ENCODE measurements at places on chromosomes 4 and X. TPM values are rescaled to one million over a fixed set of nuclear protein-coding genes. Genes with fewer than 3 reads are reported as not detected.
A peak's percentile ranks its signal among the peaks of the same experiment; 100 is the strongest.

AKAP14 gene
- not detected for total RNA-seq

GLRA3 gene
- not detected for total RNA-seq

SPP1 gene
- 1.3 TPM for total RNA-seq

MAGEA6 gene
- total RNA-seq: not detected

ARHGAP24 gene
- 1.0 TPM for total RNA-seq

TMEM31 gene
- not detected for total RNA-seq

LAMTOR3 gene
- total RNA-seq: 32.5 TPM

MCF2 gene
- 0.17 TPM for total RNA-seq

DNA sequence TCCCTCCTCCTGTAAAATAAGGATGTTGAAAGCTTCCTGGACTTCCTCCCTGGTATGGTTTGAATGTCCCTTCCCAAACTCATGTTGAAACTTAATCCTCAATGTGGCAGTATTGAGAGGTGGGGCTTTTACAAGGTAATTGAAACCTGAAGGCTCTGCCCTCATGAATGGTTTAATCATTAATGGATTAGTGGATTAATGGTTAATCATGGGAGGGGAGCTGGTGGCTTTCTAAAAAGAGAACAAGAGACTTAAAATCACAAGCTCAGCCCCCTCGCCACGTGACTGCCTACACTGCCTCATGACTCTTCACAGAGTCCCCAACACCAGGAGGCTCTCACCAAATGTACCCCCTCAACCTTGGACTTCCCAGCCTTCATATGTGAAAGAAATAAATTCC lies 124.6 kb upstream of the ANXA3 start:
- no peak for DNase-seq

DNA sequence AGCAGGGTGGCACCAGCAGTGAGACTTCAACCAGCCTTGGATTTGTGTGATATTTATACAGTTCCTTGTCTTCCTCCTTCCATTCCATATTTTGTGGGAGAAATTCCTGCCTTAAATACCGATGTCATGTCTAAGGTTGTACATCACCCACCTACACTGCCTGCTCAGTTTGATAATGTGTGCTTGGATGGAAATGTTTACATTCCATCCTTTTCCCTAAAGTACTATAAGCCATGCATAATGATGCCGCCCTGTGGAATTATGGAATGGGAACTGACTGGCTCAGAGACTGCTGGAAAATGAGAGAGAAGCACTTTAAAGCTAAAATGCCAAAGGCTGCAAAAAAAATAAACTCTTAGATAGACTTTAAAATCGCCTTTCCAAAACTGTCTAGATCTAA lies 11.3 kb upstream of the GLUD2 start:
- no peak for DNase-seq

DNA sequence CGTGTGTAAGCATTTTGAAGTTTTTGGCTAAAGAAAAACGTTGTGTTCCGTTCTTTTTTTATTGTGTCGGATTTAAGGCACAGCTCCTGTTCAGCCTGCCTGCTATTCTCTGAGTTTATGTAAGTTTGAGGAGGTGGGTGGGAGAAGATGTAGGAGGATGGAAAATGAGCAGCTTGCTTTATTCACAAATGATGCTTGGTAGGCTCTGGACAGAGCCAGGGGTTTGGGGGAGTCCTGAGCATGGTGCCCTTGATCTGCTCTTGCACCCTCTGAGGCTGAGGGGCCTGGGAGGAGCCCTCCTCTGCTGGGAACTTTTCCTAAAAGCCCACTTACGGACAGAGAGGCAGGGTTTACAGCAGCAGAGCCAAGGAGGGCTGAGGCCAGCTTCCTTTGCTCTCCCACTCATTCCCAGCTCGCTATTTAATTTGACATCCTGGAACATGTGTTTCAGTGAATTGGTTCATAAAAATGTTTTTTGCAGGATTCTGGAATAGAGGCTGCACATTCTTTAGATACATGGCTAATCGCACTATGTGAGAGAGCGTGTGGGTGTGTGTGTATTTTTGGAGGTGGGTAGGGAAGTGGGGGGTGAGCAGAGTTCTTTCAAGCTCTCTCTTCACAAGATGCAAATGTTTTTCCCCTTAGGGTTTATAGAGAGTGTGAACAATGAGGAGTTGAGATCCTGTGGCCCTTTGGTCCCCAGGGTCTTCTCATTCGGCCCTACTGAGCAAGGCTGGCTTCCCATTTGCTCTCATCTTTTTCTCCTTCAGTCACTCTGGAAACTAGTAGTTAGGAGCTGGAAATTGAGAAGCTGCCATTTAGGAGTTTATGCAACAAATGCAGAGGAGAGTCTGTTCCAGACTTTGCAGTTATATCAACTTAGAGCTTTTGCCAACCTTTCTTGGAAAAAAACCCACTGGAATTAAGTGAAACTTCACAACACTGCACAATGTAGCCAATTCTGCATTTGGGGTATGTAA lies 32.1 kb downstream of the TMEM131L start:
- DNase-seq: no peak

DNA sequence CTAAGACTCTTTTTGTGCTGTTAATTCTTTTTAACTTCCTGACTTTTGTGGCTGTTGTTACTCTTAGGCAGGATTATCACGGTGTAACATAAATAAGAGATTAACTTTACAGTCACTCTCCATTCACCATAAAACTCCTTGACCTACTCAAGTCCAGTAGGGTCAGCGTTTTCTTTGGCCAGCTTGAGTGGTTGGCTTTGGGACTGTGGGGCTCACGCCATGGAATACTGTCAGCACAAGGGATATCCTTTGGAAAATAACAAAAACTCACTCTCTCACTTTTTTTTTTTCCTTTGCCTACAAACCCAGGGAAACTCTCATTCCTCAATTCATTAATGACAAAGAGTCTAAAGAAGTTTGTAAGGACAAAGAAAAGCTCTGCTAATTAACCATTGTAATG lies 89.4 kb upstream of the TLL1 start:
- no peak for DNase-seq

GRCh38 chrX:54089191-54089590 lies 44.9 kb upstream of the PHF8 start:
- DNase-seq: no peak

DNA sequence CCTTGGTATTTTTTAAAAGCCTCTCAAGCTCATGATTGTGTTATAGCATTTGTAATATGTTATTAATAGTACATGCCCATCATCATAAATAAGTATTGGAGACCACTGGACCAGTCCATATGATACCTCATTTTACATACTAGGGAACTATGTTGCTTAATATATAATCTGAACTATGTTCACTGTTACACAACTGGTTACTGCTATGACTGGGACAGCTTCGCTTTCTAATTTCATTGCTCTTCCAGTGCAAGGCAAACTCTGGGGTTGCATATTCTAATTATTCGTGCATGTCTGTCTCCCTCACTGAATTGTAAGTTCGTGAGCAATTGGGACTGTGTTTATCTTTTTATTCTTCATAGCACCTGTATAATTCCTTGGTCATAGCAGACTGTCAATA lies 330.5 kb downstream of the RAPGEF2 start:
- DNase-seq: no peak

- DNase-seq: no peak
These were observed 3.2 kb upstream of the KLF3 start for GRCh38 chr4:38660838-38661237.

DNA sequence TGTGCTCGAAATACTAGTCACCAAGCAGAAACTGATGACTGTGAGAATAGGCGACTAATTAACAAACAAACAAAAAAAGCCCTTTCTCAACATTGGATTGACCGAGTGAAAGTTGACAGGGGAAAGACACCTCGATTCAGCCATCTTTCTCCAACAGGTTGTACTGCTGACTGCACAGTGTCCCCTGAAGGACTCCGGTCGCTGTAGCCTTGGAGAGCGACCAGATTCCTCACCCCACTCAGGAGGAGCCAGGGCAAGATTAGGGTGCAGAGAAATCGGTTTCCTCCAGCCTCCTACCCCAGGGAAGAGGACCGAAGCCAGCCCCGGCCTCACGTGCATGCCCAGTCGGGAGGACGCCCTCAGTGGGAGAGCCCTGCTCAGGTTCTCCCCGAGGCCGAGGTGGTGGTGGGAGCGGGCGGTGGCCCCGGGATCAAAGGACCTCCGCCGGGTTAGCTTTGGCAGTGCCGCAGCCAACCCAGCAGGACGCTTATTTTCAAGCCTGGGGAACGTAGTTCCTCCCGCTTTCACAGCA lies 1.1 kb upstream of the RAP1GDS1 start:
- DNase-seq: no peak

DNA sequence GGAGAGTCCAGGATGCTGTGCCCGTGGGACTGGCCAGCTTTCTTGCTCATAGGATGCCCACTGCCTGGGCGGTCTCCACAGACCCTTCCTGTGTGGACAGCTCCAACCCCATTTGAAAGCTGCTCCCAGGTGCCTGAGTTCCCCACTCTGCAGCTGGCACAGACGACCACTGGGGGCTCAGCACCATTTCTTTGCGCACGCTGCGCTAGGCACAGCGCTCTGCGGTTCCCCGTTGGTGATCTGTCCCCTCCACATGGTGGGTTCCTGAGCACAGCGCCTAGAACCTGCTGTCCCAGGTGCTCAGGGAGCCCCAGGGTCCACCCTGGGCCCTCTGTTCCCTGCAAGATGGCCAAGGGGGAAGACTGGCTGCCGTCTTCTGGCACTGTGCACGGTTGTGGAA lies 45.4 kb upstream of the AFAP1 start:
- no peak for DNase-seq

DNA sequence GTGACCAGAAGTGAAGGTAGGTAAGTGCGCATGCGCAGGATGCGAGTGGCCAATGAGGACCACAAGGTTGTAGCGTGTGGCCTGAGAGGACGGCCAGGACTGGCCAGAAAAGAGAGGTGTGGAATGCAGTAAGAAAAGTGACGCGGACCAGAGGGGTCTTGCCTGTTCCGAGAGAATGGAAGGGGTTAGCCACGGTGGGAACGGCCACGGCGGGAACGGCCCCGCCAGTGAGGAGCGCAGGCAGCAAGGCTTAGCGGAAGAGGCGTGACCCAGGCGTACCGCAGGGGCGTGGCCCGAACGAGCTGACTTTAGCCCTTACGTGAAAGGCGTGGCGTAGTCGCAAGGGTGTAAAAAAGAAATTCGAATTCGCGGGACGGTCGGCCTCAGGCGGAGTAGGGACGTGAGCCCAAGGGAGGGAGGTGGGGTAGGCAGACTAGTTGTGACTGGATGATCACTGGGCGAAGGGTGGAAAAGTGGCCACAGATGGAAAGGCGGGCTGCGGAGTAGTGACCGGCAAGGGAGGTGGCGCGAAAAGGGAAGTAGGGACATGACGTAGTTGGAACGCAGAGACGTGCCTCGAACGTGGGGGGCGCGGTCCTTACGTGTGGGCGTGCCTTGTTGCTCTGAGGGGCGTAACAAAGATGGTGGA lies 10.4 kb upstream of the CLTRN start:
- peak; percentile 97 for DNase-seq

DNA sequence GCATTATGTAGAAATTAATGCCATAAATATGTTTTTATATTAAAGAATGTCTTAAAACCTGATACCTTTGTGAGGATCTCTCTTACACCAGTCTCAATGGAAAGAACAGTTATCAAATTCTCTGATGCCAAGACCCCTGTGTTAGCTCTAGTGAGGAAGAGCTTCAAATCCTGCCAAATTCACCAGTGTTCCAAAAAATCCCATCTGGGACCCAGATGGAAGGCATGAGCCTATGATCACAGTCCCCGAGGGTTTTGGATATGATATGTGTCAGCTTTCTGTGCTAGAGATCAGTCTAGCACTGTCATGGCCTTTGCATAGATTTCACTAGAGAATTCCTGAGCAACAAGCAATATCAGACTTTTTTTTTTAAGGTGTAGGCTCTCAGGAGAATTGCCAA lies 412.1 kb downstream of the UBE2NL start:
- DNase-seq: no peak

- DNase-seq: no peak
These were observed 3.1 kb upstream of the ZFX start for GRCh38 chrX:24146283-24146949.

DNA sequence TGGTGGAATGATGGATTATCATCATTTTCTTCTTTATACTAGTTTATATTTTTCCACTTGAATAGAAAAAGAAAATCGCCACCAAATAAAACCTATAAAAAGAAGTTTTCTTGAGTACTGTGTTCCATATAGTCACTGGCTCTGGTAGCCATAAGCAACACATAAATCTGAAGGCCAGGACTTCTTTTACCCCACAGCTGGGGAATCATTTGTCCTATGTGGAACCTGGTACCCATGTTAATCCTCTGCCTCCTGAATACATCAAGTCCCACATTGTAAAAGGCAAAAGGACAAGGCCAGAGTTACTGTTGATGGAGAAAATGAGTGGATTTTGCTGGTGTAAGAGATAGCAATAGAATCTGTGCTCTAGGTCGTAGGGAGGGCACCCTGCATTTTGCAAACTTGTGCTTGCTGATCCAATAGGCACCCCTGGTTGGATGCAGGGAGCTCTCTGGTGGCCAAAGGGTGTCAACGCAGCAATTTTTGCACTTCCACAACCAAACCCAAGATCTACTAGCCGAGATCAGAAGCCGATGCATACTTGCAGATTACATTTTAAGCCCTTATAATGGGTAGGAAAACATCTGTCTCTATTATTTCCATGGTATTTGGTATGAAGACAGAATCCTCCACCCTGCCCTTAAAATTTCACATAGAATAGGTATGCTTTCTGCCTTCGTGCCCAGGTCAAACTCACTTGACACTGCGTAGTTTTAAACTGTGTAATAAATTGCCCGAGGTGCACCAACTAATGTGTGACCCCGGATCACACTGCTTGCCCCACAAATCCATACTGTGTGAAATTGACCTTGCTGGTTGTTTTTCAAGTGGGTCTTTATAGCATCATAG lies 146.2 kb upstream of the SCML1 start:
- DNase-seq: peak; percentile 64

DNA sequence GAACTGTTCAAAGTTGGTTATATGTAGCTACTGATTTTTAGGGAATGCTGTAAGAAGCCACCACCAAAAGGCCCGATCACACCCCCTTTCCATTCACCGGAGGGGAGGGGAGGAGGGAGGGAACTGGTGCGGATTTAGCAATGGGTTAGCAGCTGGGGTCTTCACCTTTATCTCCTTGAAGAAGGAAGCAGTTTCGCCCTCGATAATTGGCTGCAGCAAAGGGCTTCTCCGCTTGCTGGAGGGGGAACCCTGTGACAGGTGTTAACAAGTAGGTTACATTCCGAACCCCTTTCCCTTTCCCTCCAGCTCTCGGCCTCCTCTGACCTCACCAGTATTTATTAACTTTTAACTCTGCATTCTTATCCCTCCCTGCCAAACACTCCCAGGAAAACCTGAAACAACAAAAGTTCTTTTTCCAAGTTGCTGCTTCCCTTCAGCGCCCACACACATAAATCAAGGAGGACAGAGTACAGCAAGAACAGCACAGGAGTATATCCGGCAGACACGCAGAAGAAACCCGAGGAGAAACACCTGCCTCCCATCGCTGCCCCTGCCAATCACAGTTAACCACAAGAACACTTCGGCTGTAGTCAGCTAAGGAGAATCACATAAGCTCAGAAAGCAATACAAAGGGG lies 39.8 kb upstream of the NAP1L5 start:
- peak; percentile 27 for DNase-seq

GRCh38 chrX:20595928-20596575 lies 329.3 kb upstream of the RPS6KA3 start:
- DNase-seq: peak; percentile 69
